ENCODE measurements at places on chromosomes 5 and 9. TPM values are rescaled to one million over a fixed set of nuclear protein-coding genes. Genes with fewer than 3 reads are reported as not detected.

- DNase-seq = no peak
These were observed 23.3 kb upstream of the CDH10 start for GRCh38 chr5:24668050-24668449.

- no peak for DNase-seq
These were observed 21.9 kb upstream of the CFAP95 start for GRCh38 chr9:69798744-69799143.

GRCh38 chr5:161001604-161002003 is 149.6 kb upstream of the ATP10B start:
- DNase-seq = no peak

DNA sequence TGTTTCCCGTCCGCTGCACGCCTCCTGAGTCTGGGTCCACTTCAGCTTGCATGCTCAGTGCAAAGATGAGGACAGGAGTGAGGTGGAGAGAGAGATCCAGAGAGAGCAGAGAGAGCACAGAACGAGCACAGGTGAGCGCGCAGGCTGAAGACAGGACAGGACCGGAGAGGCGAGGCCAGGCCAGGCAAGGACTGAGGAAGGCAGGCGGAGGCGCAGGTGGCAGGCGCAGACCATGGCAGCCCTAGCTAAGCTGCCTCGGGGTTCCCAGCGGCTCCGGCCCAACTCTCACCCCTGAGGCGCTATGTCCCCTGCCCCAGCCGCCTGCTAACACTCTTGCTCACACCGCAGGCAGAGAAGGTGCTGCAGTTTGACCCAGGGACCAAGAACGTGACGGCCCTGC is 9.7 kb downstream of the GRIN1 start:
- DNase-seq = no peak

Gene PLAC8L1
- not detected for total RNA-seq

GRCh38 chr5:73816656-73817420 is 190.8 kb downstream of the ARHGEF28 start:
- no peak for DNase-seq

Gene CFAP157
- total RNA-seq = 0.11 TPM

- no peak for DNase-seq
These were observed 19.5 kb downstream of the ADAMTS6 start for GRCh38 chr5:65462139-65462705.

DNA sequence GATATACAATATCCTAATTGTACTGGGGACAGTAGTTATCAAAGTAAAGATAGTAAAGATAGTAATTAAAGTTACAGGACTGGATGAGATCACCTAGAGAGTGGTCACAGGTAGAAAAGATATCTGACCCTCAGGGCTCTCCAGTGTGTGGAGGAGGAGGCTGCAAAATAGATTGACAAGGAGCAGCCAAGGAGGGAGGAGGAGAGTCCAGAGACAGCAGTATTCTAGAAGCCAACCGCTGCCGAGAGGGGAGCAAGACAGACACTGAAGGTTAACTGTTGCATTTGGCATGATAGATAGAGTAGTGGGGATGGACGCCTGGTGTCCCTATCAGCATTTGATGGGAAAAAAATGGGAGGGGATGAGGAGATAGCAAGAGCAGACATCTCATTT is 17.0 kb upstream of the F2RL1 start:
- DNase-seq = no peak

GRCh38 chr9:75960551-75960950 is 70.1 kb downstream of the PCSK5 start:
- DNase-seq = no peak

DNA sequence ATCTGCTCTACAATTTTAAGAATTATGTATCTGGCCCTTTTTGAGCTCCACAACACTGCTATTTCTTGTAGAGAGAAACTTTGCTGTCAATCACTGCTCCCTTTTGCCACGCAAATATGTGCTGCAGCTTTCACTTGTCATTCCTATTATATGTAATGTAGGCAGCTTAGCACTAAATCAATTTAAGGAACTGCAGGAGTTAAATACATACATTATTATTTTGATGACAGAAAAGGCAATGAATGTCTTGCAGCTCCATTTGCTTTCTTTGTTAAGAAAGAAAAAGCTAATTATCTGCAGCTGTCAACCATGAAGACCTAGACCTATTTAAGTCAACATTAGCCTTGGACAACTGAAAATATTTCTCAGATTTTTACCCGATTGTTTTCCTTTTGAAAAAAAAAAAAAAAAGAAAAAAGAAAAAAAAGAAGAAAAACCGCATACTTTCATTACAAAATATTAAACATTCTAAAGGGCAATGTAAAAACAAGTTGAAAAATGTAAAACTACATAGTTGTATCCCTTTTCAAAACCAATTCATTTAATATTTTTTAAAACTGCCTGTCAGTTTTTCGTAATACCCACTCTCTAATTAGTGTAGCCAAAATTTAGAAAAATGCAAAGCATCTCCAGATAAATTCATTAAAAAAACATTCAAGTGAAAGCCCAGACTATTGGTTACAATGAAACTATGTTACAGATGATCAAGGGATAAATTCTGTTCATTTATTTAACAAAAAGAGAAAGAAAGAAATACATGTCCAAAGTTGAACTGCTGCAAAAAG is 57.2 kb downstream of the RFX3 start:
- no peak for DNase-seq

- DNase-seq = no peak
These were observed 2.5 kb downstream of the FEM1C start for GRCh38 chr5:115542086-115542485.

DNA sequence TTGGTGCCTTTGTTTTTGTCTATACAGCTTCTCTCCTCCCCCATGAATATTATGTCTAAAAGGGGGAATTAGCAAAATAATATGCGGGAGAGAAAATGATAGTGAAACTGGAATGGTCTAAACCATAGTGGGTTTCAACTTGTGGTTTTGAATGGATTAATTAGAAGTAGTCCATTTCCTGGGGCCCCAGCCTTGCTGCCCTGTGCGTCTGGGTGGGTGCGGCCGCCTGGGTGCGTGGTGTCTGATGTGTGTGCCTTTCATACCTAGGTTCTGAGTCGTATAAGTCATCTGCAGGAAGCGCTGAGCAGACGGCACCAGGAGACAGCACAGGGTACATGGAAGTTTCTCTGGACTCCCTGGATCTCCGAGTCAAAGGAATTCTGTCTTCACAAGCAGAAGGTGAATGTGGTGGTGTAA is 120.0 kb upstream of the CACNA1B start:
- peak; percentile 71 for DNase-seq

DNA sequence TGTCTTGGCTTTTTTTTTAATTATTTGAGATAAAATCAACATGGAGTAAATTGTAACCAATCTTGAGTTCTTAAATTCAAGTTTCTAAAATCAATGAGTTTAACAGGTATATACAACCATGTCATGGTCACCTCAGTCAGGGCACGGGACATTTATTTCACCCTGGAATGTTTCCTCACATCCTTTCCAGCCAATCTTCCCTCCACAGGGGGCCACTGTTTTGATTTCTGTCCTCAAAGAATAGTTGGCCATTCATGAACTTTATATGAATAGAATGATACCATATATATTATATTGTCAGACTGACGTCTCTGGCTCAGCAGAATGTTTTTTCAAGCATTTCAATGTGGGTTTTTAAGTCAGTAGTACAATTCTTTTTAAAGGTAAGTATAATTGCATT is 806 bp downstream of the ZNF474 start:
- DNase-seq = no peak

GRCh38 chr5:140548791-140549190 is 1.3 kb downstream of the EIF4EBP3 start:
- DNase-seq = no peak

DNA sequence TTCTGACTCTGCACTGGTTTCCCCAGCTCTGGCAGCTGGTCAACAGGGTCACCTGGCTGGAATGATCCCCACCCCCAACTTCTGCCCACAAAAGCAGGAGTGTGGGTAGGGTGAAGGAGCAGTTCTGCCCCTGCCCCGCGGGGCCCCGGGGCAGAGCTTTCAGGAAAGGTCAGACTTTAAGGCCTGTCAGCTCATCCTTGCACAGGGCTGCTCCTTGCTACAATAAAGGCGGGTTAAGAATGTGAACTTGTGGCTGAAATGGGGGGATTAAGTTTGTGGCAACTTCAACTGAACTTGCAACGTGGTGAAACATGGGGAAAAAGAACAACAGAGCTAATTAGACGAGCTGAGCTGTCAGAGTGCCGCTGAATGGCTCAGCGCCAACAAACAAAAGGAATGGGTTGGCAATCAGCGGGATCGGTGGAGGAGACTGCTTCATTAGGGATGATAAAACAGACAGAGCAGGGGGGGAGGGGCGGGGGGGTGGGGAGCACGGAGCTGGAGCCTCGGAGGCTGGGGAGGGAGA is 50.8 kb downstream of the CRB2 start:
- no peak for DNase-seq

GRCh38 chr5:90793183-90793582 is 234.6 kb downstream of the ADGRV1 start:
- DNase-seq = no peak

Gene CERT1
- total RNA-seq = 24.6 TPM

DNA sequence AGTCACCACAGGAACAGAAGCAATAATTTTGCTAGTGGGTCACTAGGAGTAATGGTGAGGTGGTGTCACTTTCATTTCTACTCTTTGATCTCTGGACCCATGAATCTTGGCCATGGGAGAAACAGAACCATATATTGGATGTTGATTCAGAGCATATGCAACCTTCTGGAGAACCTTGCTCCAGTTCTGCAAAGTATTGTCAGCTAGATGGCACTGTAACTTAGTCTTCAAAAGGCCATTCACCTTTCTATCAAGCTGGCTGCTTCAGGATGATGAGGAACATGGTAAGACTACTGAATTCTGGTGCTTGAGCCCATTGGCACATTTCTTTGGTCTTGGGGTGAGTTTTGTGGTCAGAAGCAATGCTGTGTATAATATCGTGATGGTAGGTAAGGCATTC is 129.1 kb upstream of the FBN2 start:
- no peak for DNase-seq

Gene ARHGEF37
- total RNA-seq = 1.1 TPM

Gene GALNT12
- total RNA-seq = 14.3 TPM

Gene ZMYND19
- total RNA-seq = 46.5 TPM

- DNase-seq = no peak
These were observed 375.0 kb upstream of the CCNH start for GRCh38 chr5:87787625-87788256.

- no peak for DNase-seq
These were observed at the start of gene TPM2 for GRCh38 chr9:35689542-35690293. Gene TPM2, minus strand, starts transcription at chr9:35689925. Its CDS starts 108 bp downstream, at chr9:35689817.

- DNase-seq = no peak
These were observed 271.0 kb downstream of the TMEM161B start for GRCh38 chr5:87997662-87998061.

DNA sequence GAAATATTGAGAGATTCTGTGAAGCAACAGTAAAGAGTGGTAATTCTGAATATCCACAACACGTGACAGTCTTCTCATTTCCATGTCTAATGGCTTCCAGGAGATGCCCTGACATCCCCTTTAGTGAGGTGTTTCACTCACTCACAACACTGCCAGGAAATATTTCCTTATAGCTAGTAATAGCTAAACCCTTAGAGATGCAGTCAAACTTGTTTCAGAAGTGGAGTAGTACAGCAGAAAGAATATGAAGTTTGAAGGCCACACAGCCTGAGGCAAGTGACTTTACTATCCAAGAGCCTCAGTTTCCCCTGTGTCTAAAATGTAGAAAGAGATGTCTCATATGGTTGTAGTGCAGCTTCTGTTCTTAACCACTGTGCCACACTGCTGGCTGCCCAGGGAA is 139.2 kb downstream of the CDK5RAP2 start:
- DNase-seq = no peak

Gene UBAC1
- 32.4 TPM for total RNA-seq

Gene CORO2A
- total RNA-seq = 13.4 TPM
